ENCODE measurements at places on chromosomes 3 and 15. TPM values are rescaled to one million over a fixed set of nuclear protein-coding genes. Genes with fewer than 3 reads are reported as not detected.

Gene PLA2G4D
- total RNA-seq: not detected

Gene ZPLD1
- not detected for total RNA-seq

Gene SEMA6D
- total RNA-seq: 14.3 TPM

Gene CELF6
- 0.28 TPM for total RNA-seq

Gene UCN2
- not detected for total RNA-seq

Gene KLHL40
- 0.15 TPM for total RNA-seq

DNA sequence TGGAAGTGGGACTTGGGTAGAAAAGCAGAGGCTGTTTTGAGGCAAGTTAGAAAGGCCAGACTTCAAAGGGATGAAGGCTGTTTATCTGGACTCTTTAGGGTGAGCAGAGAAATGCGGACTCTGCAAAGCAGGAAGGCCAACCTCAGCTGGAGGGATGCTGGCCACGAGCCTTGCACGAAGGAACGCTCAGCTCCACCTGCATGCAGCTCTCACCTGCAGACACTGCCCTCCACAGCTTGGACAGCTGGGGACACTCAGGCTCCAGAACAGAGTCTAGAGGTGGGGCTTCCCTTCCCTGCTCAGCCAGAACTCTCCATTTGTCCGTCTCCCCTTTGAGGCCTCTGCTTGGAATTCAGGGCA is 229.7 kb downstream of the ADAMTS17 start:
- no peak for DNase-seq

DNA sequence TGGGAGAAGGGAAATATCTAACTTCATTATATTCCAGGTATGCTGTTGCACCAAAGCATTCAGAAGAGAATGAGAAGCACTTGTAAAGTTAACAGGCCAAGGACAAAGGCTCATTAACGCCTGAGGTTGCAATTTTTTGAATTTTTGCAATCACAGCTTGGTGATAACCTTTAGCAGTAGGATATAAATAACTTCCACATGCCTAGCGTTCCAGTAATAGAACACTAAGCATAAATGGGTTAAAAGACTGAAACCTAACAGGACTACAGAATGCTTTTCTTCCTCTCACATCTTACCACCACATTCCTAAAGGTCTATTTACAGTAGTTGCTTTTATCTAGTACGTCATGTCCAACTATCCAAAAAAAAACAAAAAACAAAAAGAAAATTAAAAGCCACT is 57.4 kb upstream of the IMPG2 start:
- no peak for DNase-seq

GRCh38 chr3:62585861-62586260 is 212.5 kb upstream of the FEZF2 start:
- DNase-seq: no peak

GRCh38 chr3:106825962-106826605 is 551.2 kb upstream of the CCDC54 start:
- no peak for DNase-seq

DNA sequence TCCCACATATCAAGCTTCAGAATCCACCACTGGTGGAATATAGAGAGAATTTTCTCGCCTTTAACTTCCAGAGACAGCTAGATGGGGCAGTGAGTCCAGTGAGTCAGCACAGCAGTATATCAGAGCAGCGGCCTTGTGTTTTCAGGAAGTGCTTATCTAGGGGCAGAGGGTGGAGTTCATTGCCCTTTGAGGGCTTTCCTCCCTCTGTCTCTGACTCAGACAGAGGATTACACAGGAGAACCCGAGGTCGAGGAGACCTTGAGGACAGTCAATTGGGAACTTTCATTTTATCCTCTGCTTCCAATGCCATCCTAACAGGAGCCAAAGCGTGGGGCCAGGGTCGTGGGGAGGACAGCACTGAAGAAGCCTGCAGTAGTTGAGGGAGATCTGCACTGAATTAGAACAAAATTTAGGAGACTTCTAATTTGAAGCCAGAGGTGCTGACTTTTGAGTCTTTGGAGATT is 109.6 kb upstream of the UMPS start:
- no peak for DNase-seq

GRCh38 chr3:127940116-127940515 is 25.1 kb downstream of the KBTBD12 start:
- no peak for DNase-seq

DNA sequence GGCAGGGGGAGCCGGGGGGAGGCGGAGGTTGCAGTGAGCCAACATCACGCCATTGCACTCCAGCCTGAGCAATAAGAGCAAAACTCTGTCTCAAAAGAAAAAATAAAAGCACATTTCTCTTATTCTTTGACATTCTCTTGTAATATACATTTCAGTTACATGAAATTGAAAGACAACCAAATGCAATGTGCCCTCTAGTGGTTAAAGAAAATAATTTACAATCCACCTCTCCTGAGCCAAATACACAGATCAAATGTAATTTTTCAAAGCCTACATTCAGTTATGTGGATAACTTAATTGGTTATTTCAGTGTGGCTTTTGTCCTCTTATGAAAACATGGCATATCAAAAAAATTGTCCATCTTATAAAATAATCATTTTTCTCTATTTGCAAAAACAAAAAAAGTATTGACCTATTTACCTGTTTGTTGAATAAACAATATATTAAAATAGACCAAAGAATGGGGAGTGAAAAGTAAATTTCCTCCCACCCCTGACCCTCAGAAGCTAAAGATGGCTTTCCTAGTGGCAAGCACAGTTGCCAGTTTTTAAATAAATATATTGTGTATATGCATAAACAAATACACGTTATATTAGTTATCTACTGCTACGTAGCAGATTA is 14.2 kb upstream of the U2SURP start:
- no peak for DNase-seq

DNA sequence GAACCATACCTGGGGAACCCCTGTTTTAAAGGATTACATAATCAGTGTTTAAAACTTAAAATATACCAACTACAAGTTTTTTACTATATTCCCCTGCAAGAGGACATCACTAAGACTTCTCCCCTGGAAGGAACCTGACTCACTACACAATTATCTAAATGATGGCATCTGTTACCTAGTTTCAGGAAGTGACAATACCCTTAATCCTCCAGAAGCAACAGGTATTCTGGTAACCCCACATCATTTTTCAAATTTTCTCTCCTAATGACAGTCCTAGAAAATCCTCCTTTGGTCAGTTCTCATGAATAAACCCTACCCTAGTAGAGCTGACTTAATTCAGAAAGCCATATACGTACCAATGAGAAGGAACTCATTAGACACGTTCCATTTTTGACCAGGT is 78.4 kb downstream of the RFX7 start:
- DNase-seq: no peak

GRCh38 chr3:134998855-134999254 is 203.8 kb downstream of the EPHB1 start:
- no peak for DNase-seq

DNA sequence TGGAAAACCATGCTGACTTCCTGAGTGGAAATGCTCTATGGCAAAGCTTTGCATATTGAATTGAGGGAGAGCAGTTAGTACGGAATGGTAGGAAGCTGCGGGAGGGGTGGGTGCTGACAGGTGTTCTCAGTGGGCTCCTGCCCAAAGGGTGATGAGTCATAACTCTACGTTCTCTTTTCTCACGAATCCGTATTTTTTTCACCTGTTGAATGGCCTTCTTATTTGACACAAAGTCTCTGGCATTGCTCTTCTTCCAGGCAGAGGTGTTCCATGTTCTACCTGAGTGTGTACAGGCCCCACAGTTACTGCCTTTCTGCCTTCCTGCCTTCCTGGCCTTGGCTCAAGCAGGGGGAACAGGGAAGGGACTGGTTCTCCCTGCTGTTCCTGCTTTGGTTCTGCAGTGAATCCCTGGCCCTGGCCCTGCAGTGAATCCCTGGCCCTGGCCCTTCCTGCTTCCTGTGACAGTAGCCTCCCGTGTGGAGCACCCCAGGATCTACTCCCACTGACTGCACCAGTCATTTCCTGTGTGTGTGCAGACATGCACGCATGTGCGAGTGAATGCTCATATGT is 31.9 kb downstream of the TRAK1 start:
- no peak for DNase-seq

GRCh38 chr15:62877276-62877857 is 165.2 kb upstream of the TPM1 start:
- no peak for DNase-seq

DNA sequence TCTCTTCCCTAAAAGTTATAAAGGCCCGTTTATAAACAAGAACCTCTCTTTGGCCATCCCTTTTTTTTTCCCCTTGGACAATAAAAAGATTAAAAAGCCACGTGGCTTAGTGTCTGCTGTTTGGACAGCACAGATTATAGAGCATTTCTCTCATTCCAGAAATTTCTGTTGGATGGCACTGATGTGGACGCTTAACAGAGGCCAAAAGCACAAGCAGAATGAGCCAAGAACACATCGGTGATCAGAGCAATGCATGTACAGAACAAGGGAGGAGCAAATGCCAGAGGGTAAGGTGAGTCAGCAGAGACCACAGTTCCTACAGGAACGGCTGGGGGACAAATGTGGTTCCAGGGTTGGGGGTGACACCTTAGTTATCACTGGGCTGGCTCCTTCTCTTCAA is 30.3 kb upstream of the CTNNB1 start:
- DNase-seq: no peak

Measured in right atrium auricular region (tissue), 2 donors.